ENCODE measurements at places on chromosomes 2 and 18. TPM values are rescaled to one million over a fixed set of nuclear protein-coding genes. Genes with fewer than 3 reads are reported as not detected.
A peak's percentile ranks its signal among the peaks of the same experiment; 100 is the strongest.

DNA sequence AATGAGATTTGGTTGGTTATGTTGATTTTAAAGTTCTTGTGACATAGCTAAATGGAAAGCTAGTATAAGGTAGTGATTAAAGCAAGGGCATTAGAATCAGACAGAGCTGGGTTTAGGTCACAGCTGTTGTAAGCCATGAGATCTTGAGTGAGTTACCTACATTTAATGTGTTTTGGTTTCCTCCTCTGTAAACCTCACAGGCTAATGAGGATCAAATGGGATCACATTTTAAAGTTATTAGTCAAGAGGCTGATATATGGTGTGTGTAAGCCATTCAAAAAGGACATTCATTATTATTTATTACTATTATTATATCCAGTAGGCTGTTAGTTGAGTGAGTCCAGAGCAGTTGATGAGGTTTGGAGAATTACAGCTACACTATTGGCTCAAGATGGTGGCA, 416.2 kb downstream of the IRS1 start:
- DNase-seq: no peak

DNA sequence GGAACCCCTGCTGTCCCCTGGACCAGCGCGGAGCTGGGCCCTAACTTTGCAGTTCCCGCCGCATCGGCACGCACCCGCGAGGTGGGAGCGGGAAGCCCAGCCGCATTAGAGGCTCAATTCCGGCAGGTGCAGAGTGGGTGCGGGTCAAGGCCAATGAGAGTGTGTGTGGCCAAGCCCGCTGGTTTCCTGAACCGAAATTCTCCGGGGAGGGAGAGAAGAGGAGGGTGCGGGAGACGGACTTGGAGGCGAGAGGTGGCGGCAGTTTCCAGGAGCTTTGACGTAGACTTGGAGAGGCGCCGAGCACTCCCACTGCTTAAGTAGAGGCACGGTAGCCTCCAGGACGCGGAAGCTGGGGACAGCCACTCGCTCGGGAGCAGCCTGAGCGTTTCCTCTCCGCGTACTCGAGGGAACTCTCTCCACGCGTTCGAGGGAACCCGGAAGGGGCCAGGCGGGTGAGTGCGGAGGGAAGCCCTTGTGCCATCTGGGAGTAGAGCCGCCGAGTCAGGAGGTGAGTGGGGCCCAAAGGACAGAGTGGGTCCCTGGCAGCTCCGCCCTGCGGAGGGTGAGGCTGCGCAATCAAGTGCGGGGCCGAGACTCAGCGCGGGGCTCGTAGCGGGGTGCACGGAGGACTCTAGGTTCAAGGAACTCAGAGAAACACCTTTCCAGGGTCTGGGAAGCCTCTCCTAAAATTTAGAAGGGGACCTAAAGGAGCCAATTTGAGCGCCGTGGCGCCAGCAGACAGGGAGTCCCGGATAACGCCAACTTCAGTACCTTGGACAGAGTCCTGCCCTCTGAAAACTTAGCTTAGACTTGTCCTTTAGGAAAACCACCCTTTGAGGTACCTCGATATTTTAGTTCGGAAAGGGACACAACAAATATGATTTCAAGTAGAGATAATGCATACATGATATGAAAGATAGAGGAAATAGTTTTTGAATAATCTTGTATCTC, at the start of gene FAM237A:
Gene FAM237A (plus strand): TSS at position 413 of the 951 bp plus-strand sequence. CDS start 1,750 bp downstream, outside the sequence.
- DNase-seq: peak; percentile 73

DNA sequence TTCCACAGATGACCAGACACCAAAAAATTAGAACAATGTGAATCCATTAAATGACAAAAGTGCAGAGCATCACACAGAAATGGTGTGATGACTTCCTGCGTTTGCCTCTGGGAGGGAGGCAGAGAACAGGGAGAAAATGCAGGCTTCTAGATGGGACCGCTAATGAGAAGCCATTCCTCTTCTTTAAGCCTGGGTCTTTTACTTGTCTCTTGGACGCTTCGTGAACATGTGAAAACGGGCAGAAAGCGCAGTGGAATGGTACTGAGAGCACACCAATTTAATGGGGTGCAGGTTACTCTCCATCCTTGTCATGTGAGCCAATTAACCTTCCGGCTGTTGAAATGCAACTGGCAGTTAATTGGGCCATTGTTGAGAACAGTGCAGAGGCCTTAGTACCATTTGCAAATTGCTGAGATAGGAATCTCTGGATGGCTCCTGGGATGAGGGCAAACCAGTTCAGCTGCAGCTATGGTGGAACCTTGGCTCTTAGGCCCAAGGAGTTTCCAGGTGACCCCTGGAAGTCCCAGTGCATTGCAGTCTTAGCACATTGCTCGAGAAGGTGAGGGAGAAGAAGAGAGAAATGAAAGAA, 210.4 kb upstream of the CXCR4 start:
- DNase-seq: no peak

GRCh38 chr2:231627384-231628120, 34.9 kb downstream of the TEX44 start:
- DNase-seq: no peak

- DNase-seq: no peak
Measured at GRCh38 chr18:55432307-55433040, 155.5 kb downstream of the TCF4 start.

DNA sequence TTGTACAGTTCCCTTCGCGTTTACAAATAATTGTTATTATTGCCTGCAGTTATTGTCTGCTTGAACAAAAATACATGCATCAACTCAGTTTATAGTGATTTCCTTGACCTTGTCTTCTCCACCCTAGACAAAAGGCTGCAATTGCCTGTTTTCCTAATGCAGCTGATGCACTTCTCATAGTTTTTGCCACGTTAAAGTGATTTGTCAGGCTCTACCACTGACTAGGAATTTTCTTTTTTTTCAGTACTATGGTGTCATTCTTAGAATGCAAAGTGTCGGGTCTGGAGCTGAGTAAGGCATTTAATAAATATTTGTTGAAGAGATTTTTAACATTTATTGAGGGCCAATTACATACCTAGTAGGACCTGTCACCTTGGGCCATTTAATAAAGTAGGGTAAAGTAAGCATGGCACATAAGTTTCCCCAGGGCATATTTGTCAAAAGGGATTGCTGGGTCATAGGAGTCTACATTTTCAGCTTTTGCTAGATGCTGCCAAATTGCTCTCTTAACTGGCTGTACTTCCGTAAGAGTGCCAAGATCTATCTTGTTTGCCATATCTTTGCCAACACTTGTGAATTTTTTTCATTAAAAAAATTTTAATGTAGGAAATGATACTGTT, 24.1 kb downstream of the ACSL3 start:
- no peak for DNase-seq

GRCh38 chr2:222203041-222203440, 95.8 kb downstream of the PAX3 start:
- no peak for DNase-seq

DNA sequence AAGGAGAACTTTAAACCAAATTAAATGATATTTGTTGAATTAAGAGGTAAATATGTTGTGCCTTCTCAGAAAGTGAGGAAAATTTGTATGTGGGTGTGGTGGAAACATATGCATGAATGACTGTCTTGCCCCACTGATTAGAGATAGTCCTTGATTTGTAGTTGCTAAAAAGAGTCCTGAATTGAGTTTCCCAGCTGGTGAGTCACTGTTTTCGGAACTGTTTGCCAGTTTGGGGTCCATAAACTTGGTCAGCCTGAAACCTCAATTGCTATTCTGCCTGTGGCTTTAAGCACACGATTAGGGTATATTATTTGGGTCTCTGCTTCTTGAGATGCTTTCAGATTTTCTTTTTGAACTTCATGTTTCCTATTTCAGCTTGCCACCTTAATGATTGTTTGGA, 53.3 kb downstream of the PIKFYVE start:
- DNase-seq: no peak

DNA sequence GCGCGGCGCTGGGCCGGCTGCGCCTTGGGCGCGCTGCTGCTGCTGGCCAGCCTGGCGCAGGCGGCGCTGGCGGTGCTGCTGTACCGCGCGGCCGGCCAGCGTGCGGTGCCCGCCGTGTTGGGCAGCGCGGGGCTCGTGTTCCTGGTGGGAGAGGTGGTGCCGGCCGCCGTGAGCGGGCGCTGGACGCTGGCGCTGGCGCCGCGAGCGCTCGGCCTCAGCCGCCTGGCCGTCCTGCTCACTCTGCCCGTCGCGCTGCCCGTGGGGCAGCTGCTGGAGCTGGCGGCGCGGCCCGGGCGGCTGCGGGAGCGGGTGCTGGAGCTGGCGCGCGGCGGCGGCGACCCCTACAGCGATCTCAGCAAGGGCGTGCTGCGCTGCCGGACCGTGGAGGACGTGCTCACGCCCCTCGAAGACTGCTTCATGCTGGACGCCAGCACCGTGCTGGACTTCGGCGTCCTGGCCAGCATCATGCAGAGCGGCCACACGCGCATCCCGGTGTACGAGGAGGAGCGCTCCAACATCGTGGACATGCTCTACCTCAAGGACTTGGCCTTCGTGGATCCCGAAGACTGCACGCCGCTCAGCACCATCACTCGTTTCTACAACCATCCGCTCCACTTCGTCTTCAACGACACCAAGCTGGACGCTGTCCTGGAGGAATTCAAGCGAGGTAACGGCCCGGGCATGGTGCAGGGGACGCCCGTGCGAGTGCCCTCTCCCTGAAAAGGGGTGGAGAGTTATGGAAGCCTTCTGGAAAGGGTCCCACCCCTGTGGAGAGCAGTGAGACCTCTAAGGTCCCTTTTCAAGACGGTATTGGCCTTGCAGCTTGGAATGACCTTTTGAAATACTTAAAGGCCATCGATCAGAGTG, 1.0 kb downstream of the CNNM3 start:
- peak; percentile 27 for DNase-seq

DNA sequence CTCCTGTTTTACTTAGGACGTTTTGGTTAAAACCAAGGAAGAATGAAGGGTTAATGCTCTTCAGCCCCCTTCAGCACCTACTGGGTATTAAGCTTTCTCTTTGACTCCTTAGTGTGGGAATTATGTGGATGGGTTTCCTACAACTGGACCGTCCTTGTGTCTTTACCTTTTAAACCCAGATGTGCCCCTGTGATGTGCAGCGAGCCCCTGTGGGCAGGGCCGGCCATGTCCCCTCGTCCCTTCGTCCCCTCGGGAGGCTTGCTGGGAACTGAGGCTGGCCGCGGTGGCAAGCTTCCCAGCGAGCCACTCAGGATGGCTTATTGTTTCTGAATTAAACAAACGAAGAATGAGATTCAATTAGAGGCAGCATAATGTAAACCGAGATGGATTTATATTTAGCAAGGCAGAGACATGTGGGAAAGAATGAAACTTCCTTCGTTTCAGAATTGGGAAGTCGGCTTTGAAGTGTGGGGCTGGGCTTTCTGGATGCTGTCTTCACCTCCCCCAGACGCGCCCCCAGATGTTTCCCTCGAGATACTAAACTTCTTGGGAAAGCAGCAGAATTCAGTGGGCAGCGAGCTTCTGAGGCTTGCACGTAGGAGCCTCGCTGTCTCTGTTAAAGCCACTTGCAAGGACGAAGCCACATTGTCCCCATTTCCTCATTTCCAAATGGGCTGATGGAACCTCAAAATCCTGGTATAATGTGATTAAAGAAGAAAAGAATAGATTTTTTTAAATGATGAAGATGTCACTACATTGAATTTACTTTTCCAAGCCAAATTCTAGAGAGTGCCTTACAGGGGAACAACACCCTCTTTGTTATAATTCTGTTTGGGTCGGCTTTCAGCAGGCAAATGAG, 146.0 kb downstream of the VAPA start:
- DNase-seq: peak; percentile 46

DNA sequence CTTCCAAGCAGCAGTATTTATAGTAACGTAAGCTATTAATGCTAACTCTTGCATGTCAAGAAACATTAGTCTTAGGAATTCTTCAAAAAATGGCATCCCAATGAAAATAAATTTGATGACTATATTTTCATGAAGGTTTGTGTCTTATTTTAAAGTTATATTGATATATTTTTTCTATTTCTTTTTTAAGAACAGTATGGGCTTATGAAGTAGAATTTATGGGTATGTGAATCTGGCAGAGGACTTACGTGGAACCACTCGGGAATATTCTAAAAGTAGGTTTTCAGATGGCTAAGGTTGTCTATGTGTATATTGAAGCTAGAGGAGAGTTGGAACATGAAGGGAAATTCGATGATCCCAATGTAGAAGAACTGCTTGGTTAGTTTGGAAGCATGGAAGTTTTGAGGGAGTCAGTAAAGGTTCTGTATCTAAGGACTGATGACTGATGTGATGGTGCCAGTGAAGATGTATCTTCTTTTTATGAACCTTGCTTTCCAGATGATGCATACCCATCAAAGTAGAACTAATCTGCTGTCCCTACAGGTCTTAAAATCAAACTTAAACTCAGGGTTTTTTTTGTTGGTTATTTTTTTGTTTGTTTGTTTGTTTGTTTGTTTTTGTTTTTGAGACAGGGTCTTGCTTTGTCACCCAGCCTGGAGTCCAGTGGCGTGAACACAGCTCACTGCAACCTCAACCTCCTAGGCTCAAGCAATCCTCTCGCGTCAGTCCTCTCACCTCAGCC, 39.5 kb downstream of the DDX1 start:
- no peak for DNase-seq

DNA sequence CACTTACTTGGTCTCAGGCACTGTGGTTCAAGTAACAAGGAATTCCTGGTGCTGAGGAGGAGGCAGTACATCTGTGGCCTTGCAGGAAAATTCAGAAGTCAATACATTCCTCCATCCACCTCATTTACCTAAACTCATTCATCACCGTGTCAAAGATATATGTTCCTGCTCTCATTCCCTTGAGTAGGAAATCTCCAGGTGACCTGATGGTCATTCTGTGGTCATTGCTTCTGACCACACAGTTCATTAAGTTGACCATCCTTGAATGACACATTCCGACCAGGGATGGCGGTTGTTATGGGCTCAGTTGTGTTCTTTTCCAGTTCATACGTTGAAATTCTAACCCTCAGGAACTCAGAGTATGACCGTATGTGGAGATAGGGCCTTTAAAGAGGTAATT, 2.1 kb upstream of the STK17B start:
- DNase-seq: no peak

DNA sequence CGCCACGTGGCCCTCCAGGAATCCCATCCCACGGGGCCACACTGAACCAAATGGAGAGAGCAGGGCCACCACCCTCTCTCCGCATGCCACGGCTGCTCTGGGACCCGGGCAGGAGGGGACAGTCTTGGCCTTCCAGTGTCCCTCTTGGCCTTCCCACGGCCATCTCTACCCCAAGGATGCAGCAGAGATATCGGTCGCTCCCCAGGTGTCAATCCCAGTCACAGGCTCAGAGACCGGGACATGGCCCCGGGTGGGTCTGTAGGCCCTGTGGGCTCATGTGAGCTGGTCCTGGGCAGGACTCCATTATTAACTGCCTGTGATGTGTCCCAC, 15.3 kb downstream of the CAPN10 start:
- DNase-seq: no peak

NOSTRIN gene
- total RNA-seq: 0.92 TPM

ORC4 gene
- 116 TPM for total RNA-seq

KIDINS220 gene
- total RNA-seq: 69.8 TPM

RAB6C gene
- not detected for total RNA-seq

LRP1B gene
- total RNA-seq: 2.4 TPM

UGT1A4 gene
- total RNA-seq: not detected

ANO7 gene
- total RNA-seq: 2.8 TPM

TMEM247 gene
- total RNA-seq: not detected

DTNA gene
- total RNA-seq: 27.6 TPM

ANKRD23 gene
- 4.8 TPM for total RNA-seq
